ENCODE measurements at places on chromosomes 7 and 10.
A peak's percentile ranks its signal among the peaks of the same experiment; 100 is the strongest.

DNA sequence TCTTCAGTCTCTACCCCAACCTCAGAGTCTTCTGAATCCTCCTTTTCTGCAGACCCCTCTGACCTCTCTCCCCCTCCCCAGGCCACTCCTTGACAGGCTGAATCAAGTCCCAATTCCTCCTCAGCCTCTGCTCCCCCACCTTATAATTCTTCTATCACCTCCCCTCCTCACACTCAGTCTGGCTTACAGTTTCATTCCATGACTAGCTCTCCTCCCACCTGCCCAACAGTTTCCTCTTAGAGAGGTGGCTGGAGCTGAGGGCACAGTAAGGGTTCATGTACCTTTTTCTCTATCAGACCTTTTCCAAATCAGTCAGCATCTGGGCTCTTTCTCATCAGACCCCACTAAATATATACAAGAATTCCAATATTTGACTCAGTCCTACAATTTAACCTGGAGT lies 14.6 kb upstream of the LRRC61 start:
- DNase-seq, result no peak

DNA sequence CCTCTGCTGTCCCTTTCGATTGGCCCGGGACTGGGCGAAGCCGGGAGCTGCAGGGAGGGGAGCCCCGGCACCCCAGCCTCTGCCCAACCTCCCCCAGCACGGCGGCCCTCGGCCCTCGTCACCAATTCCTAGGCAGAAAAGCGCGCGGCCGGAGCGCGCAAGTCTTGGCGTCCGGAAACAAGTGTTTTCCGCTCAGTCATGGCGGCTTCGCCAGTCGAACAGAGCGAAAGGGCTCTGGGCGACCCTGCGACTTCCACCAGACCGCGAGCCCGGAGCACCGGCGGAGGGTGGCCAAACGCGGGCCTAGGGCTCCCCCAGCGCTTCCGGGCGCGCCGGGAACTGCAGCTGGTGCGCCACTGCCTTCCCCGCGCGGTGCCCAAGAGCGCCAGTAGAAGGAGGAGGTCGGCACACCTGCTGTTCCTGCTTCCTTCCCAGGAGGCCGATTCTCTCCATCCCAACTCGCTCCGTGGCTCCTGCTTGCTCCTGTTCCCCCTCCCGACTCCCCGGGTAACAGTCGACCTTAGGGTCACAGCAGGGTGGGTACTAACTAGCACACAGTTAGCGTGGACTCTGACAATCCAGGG lies 729.9 kb downstream of the ZWINT start:
- DNase-seq, result no peak

GRCh38 chr7:55348502-55348901 lies 16.6 kb upstream of the LANCL2 start:
- peak; percentile 28 for DNase-seq

- no peak for DNase-seq
These were observed 53.1 kb downstream of the APBB1IP start for GRCh38 chr10:26491276-26491675.

- no peak for DNase-seq
These were observed 82.5 kb downstream of the EGFR start for GRCh38 chr7:55101359-55101758.

- no peak for DNase-seq
These were observed 578 bp downstream of the CACUL1 start for GRCh38 chr10:118754229-118754555.

- DNase-seq, result no peak
These were observed 216.9 kb upstream of the FERD3L start for GRCh38 chr7:19362099-19362498.

- DNase-seq, result no peak
These were observed 41.1 kb downstream of the RASGEF1A start for GRCh38 chr10:43225787-43226153.

DNA sequence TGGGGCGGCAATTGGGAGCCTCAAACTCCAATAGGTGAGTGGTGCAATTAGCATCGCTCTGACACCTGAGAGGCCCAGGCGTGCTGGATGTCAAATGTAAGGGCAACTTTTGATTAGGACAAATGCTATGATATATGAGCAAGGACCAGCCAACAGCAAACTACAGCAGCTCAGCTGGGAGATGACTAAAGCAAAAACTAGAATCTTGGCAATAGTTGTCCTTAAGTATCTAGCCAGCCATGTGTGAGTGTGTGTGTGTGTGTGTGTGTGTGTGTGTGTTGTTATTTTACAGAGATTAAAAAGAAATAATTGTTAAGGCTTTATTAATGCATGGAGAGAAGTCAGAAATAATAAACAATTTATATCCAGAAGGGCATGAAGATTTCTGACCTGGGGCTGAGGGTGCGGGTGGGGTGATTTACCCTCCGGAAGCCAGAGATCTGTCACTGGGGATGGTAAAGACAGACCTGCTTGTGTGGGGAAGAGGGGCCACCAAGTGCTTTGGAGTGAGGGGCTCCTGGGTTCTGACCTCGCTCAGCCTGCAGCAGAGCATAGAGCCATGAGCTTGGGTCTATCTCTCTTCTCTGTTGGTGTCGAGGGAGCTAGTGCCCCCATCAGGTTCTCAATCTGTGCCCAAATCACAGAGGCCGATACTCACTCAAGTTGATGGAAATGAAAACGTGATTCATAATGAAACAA lies 77.3 kb downstream of the EMX2 start:
- DNase-seq, result no peak

DNA sequence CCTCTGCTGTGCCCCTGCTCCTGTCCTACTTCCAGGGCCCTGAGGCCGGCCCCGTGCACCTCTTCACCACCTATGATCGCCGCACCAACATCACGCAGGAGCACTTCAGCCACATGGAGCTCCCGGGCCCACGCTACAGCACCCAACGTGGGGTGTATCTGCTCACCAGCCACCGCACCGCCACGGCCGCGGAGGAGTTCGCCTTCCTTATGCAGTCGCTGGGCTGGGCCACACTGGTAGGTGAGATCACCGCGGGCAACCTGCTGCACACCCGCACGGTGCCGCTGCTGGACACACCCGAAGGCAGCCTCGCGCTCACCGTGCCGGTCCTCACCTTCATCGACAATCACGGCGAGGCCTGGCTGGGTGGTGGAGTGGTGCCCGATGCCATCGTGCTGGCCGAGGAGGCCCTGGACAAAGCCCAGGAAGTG lies 1.8 kb downstream of the RBP3 start:
- no peak for DNase-seq

GRCh38 chr10:110860576-110861241 lies 11.0 kb upstream of the PDCD4 start:
- no peak for DNase-seq

DNA sequence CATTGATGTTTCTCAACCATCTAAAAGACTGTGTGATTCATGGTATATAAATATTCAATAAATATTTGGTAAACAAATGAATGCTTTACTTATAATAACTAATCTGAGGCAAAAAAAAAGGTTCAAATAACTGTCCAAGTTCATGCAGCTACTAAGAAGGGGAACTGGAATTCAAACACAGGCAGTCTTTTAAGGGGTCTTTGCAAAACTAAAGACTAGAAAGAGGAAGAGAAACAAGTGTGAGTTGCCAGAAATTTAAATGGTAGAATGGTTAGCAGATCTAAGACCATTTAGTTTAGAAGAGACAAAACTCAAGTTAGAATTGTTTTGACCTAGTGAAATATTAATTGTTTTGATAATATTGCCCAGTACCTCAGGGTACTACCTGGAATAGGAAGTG lies 642.0 kb upstream of the LRRN3 start:
- DNase-seq, result no peak

DNA sequence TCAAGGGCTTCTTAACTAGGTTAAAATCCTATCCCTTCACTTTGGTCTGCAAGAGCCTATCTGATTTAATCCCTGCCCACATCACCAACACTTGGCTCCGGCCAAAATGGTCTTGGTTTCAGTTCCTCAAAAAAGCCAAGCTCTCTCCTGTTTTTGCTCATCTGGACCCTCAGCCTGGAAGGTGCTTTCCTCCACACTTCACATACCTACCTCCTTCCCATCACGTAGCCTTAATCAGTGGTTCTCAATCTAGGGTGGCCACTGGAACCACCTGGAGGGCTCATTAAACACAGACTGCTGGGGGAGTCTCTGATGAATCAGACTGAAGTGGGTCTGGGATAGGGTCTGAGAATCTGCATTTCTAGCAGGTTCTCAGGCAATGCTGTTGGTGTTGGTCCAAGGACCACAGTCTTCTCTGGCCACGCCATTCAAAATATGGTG lies 227.0 kb upstream of the AOAH start:
- DNase-seq, result no peak

DNA sequence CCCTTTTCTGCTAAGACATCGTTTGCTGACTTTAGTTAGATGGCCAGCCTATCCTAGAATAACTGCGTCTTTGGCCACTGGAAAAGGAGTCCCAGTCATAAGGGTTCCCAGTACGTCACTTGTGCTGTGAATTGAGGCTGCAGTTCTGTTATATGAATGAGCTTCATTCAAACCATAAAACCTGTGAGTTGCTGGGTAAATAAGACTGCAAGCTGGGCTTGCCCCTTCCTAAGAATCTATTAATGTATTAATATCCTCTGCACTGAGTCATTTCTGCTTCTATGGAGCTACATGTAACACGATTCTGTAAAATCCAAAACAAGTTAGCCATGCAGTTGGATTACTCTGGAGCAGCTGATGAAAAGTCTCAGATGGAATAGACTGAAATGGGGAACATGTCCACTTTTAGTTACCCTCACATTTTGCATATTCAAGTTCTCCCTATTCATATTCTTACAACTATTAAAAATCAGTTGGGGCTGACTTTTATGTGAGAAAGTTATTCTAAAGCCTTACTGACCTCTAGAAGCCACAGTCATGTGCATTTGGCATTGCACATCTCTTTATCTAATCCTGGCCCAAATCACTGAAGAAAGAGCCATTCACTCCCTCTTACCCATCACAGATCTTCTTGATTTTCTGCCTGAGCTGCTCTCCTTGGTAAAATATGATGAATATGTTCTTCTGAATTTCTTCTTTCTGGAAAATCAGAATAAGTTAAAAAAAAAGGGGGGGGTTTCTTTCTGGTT lies 41.8 kb upstream of the TMEM213 start:
- DNase-seq, result no peak

DNA sequence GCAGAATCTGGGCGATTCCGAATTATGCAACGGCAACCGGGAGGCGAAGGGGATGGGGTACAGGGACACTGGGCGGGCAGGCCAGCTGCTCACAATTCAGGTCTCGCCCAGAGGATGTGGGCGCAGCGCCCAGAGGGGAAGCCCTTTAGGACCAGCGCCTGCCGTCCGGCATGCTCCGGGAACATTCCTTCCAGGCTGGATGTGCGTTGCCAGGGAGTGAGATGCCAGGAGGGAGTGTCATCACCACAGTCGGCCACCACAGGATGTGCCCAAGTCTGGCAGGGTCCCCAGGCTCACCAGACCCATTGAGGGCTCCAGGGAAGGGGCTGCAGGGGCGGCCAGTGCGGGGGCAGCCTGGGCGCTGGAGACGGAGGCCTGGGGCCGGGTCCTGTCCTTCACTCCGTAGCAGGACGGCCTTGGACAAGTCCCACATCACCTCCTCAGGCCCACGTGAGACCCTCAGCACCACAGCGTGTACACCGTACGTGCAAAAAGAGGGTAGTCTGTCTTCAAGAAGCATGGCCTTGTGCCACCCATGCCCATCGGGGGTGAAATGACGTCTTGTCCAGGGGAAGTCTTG lies 63.9 kb downstream of the FOXL3 start:
- no peak for DNase-seq

GRCh38 chr7:114392686-114393085 lies 21.9 kb upstream of the FOXP2 start:
- DNase-seq, result no peak

- DNase-seq, result no peak
These were observed 102.7 kb downstream of the NRP1 start for GRCh38 chr10:33231621-33232350.

GRCh38 chr10:48779077-48779476 lies 94.4 kb downstream of the WDFY4 start:
- no peak for DNase-seq

All from LNCaP clone FGC (cell line).